ENCODE measurements at places on chromosomes 4 and X. TPM values are rescaled to one million over a fixed set of nuclear protein-coding genes. Genes with fewer than 3 reads are reported as not detected.
A peak's percentile ranks its signal among the peaks of the same experiment; 100 is the strongest.

DNA sequence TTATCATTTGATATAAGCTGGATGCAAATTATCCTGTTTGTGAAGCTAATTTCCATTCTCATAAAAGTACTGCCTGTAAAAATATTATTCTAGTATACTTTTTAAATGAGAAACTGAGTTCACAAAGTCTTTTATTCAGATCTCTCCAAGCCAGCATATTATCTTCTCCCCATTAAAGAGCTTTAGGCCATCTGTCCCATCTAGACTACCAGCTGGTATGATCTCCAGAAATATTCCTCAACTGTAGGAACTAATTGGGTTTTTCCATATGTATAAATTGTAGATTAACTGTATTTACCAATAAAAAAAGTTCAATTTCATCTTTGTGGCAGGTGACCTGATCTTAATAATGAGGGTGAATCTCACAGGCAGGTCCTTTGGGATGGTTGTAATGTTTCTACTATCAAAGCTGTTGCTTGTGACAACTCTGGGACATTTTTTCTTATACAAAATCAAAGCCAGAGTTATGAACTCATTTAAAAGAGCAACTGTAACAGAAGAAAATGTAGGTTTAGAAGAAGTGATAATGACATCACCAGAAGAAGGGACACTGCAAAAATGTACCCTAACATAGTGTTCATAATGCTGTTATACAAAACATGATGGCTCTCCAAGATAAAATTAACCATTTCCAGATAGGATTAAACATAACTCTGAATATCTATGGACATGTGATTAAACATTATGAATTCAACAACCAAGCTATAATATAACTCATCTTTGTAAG lies 132.8 kb downstream of the KCNIP4 start:
- no peak for DNase-seq

DNA sequence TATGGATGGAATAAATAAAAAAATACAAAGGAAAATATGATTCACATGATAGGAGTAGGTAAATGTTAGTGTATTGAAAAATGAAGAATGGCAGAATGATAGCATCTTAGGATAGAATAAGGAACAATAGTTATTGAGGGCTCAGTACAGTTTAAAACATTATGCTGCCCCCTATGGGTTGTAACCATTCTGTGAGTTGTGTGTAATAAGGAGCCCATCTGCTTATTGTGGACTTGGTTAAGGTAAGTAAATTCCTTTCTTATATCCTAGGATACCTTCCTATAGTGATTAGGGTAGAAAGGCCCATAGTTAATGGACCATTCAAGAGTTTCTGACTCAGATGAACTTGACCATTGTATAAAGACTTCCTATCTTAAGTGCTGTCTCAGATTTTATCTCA lies 195.8 kb downstream of the PDHA2 start:
- DNase-seq: no peak

- peak; percentile 36 for DNase-seq
These were observed 17.7 kb downstream of the SMS start for GRCh38 chrX:21958187-21958586.

DNA sequence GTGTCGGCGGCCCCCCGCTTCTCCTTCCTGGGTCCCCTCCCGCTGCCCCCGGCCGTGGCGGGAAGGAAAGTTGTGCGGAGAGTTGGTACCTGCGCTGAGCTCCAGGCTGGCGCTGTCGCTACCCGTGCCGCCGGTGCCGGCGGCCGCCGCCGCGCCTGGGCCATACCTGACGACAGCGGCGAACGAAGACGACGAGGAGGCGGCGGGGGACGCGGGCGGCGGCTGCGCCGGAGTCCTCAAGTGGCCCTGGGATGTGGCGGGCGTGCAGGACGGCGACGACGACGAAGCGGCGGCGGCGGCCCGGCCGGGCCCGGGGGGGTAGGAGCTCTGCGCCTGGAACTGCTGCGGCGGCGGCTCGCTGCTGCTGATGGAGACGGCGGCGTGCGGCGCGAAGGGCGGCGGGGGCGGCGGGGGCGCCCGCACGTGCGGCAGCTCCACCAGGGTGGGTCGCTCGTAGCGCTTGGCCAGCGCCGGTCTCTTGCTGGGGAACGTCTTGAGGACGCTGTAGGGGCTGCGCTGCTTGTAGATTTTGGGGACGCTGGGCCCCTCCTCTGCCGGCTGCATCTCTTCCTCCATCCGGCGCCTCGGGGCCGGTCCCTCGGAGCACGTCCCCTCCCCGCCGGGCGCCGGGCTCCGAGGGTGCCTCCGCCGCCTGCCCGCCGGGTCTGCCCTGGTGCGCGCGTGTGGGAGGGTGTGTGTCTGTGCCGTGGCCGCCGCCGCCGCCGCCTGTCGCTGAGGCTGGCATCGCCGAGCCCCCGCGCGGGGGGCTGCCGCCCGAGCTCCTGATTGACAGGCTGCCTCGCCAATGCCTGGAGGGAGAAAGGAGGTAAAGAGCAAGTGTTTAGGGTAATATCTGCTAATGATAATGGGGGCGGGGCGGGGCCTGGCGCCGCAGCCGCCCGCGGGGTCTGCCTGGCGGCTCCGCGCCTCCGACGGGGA lies 618 bp downstream of the BEND4 start:
- no peak for DNase-seq

DNA sequence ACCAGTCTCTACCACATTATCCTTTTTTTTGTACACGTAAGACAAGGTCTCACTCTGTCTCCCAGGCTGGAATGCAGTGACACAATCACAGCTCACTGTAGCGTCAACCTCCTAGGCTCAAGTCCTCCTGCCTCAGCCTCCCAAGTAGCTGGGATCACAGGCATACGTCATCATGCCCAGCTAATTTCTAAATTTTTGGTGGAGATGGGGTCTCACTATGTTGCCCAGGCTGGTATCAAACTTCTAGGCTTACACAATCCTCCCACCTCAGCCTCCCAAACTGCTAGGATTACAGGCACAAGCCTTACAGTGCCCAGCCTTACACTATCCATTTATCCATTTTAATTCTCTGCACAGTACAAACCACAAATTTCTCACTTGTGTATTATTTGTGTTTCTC lies 58.0 kb downstream of the CLOCK start:
- DNase-seq: no peak

DNA sequence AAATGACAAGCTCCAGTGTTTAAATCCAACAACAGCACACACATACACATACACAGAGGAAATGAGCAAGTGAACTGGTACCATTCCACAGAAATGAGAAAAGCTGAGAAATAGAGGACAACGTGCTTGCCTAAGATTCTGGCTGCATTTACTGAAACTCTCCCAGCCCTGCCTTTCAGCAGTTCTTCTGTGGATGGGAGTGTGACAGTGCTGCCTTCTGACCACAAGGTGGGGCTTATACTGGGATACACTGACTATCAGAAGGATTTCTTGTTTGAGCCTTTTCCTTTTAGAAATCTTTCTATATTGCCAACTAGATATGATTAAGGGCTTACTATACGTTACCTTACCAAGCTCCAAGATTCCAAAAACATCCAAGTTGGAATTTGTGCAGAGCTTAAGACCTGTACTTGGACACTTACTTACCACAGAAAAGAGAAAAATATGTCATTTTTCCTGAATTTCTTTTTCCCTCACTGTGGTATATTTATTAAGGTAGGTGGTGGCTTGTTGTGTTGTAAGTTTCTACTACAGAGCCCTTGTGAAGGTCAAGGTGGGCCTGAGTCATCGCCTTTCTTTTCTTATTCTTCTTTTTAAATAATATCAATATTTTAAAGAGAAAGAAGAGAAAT lies 10.7 kb upstream of the CXCL8 start:
- DNase-seq: no peak

ASB9 gene
- not detected for total RNA-seq

DNA sequence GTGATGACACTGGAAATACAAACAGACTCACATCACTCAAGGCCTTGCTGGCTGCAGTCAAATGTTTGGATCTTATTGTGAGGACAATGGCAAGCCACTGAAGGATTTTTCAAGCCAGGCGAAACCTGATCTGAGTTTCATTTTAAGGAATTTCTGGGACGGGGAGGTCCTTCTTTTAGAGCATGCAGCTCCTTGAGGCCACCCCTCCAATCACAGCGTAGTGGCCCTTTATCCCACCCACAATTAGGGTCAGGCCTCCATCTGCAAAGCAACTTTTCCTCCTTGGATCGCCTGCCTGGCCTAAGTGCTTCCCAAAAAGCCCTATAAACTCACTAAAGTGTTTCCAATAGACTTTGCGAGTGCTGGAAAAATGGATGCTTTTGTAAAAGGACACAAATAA lies 115.5 kb downstream of the EFHC2 start:
- DNase-seq: no peak

- no peak for DNase-seq
These were observed 81.8 kb upstream of the EFNB1 start for GRCh38 chrX:68746988-68747387.

- DNase-seq: no peak
These were observed 646 bp upstream of the GSX2 start for GRCh38 chr4:54099287-54099747.

GRCh38 chr4:41658163-41658562 lies 90.4 kb downstream of the PHOX2B start:
- no peak for DNase-seq

GRCh38 chr4:60579335-60579734 lies 620.8 kb upstream of the ADGRL3 start:
- no peak for DNase-seq

FAM47E gene
- 0.55 TPM for total RNA-seq

PLAC8 gene
- total RNA-seq: not detected

PCDH11X gene
- total RNA-seq: not detected

DNA sequence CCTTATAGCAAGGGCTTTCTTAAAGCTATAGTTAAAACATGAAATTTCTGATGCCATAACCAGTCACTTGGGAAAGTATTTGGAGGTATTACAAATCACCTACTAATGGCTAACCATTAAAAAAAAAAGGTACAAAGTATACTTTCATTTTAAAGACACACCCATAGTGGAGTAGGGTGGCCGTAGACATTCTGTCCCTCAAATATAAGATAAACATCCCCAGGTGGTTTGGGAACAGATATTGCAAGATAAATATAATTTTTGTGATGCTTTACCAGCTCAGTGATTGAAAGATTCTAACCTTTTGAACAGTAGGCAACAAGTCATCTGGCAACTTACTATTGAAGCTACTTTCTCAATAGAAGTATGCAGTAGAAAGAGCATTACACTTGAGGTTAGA lies 6.2 kb upstream of the FAT1 start:
- DNase-seq: no peak

- no peak for DNase-seq
These were observed at the start of gene MTMR1 for GRCh38 chrX:150692831-150693724. TSS of gene MTMR1 (plus strand) at chrX:150693396. CDS start at chrX:150693531, 135 bp downstream.

DNA sequence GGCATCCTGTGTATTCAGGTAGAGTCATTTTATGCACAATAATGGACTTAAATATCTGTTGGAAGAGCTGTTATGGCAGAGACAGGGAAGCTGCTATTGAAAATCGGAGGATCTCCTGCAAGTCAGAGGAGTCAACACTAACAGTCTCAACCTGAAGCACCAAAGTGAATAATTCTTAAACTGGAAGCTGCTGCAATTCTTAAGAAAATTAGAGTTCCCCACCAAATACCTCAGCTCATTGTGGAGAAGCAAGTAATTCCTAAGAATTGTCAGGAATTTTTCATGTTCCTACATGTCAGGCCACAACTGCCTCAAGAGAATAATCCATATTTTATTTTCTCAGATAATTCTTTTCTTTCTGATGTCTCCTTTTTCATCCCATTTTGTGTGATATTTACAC lies 892.6 kb upstream of the LCORL start:
- no peak for DNase-seq

- DNase-seq: no peak
These were observed 173.0 kb downstream of the COX18 start for GRCh38 chr4:72896515-72896914.

DNA sequence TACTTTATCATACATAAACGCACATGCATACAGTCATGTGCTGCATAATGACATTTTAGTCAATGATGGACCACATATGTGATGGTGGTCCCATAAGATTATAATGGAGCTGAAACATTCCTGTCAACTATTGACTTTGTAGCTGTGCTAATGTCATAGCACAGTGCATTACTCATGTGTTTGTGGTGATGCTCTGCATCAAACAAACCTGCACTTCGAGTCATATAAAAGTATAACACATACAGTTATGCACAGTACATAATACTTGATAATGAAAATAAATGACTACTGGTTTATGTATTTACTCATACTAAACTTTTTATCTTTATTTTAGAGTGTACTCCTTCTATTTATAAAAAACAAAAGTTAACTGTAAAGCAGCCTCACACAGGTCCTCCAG lies 60.5 kb upstream of the MCUB start:
- DNase-seq: no peak

GRCh38 chrX:70613295-70613694 lies 168.7 kb downstream of the DLG3 start:
- DNase-seq: no peak

PAGE2 gene
- not detected for total RNA-seq

DNA sequence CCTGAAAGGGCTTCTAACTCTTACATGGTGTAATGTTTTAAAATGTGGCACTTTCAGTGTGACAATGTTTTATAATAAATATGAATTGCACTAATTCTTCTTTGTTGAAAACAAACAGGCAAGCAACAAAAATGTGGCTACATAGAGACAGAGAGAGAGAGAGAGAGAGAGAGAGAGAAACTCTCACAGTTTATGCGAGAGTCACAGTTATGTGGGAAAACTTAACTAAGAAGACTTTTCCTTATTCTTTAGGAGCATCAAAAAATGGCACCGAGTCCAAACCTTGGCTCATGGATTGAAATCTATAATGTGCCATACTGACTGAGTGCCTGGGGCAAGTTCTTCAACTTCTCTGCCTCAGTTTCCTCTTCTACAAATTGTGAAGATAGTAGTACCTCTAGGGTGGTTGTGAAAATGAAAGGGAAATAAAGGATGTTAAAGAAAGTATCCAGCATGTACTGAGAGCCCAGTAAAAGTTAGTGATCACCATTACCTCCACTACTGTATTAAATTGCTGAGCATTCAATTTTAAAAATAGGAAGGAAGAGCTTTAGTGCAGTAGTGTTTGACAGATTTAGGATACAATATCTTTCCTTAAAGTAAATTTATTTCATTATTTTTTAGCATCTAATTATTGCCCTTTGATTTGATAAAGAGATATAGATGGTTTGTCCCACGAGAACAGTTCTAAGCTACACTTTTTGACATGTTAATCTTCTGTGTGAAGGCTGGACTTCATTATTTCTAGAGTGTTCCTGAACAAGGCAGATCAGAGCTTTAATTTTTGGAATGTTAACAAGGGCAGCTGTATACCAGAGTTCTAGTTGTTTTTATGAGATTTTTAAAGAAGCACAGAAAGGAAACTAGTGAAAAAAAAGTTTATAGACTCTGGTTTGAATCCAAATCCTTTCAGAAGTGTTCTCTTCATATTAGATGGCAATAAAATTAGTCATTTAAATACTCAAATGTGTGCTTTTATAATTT lies 187.5 kb upstream of the ANK2 start:
- DNase-seq: no peak

- DNase-seq: no peak
These were observed 146.2 kb upstream of the BCOR start for GRCh38 chrX:40243755-40244515.

DNA sequence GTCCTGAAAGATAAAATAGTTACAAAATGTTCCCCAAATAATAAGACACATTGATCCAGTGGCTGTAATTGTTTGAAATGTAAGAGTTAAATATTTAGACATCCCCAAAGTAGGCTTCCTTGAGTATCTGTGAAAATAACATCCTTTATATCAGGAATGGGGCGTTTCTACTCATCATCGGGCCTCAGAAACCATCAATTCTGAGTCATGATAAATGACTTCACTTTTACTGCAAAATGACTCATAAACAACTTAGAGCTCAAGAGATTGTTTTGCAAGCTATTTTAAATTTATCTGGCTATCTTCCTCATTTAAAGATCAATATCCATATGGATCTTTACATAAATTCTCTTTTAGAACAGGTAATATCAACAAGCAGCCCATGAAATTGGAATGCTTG lies 369.4 kb upstream of the CNKSR2 start:
- no peak for DNase-seq

GRCh38 chr4:164304101-164304639 lies 449.8 kb upstream of the SMIM31 start:
- no peak for DNase-seq

NAP1L5 gene
- 5.6 TPM for total RNA-seq

All from osteocyte (in vitro differentiated cells).